Kidney glomerular epithelial cell (primary cell): ENCODE measurements at places on chromosomes 2 and 18.

- no peak for DNase-seq
Observed at GRCh38 chr18:4126939-4127338, 328.2 kb downstream of the DLGAP1 start.

DNA sequence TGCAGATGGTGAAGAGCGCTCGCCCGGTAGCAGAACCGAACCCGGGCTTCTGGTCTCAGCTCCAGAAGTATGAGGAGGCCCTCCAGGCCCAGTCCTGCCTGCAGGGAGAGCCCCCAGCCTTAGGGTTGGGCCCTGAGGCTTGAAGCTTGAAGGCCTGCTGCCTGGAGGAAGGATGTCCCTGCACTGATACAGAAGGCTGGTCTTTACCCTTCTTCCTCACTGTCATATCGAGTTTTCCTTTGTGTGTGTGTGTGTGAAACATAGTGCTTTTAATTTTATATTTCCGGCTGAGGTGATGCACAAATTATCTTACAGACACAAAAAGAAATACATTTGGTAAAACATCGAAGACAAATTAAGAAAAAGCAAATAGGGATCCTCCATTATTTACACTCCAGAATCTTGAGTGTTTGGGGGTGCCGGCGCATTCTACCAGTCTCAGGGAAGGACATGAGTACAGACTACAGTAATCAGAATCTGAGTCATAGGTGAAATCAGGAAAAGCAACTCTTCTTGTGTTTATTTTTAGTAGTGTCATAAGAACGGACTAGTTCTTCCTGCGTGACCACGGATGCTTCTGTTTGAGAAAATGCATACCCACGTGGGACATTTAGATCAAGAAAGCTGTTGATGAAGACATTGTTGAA, 1.3 kb downstream of the DUSP28 start:
- DNase-seq, result peak; percentile 51

GRCh38 chr2:159118115-159118858, 149.8 kb downstream of the TANC1 start:
- DNase-seq, result peak; percentile 77

DNA sequence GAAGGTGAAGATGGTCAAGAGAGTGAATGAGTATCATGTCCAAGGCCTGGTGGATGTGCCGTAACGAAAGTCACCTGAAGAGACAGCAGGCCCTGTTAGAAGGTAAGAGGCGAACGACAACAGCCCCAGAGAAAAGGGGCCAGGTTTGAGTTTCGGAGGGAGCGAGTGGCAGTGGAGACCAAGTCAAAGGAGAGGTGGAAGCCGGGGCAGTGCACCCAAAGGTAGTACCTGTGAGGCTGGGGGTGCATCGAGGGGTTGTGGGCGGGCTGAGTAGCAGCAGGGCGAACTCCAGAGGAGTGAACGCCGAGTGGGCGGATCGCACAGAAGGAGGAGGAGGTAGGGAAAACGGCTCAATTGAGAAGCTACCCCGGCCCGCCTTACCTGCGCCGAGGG, 358 bp downstream of the USP37 start:
- no peak for DNase-seq

GRCh38 chr2:208269091-208269490, 3.0 kb downstream of the PIKFYVE start:
- DNase-seq, result no peak

DNA sequence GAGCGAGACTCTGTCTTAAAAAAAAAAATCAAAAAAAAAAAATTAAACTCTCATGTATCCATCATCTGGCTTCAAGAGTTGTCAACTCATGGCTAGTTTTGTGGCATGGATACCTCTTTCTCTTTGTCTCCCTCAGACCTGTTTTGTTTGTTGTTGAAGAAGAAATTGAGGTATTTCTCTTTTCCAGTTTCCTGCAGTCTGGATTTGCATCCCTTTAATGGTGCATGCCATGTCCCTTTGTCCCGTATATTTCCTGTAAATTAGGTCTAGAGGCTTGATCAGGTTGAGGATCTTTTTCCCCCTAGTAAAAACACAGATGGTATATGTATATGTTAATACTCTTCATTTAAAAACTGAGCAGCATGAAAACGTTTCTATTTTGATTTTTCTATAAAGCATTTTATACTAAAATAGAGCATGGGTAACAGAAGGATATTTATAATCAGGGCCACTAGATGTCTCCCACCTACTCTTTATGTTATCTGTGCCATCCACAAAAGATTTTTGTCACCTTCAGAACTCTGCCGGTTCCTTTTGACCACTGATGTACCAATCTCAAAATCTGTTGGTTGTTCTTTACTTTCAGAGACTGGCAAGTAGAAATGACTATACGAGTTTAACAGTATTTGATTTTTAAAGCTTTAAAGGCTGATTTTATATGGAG, 80.1 kb downstream of the GALNT1 start:
- DNase-seq, result no peak

GRCh38 chr2:152297715-152298114, 37.3 kb upstream of the FMNL2 start:
- DNase-seq, result no peak

- no peak for DNase-seq
Observed at GRCh38 chr2:210862283-210863065, 306.1 kb downstream of the CPS1 start.

DNA sequence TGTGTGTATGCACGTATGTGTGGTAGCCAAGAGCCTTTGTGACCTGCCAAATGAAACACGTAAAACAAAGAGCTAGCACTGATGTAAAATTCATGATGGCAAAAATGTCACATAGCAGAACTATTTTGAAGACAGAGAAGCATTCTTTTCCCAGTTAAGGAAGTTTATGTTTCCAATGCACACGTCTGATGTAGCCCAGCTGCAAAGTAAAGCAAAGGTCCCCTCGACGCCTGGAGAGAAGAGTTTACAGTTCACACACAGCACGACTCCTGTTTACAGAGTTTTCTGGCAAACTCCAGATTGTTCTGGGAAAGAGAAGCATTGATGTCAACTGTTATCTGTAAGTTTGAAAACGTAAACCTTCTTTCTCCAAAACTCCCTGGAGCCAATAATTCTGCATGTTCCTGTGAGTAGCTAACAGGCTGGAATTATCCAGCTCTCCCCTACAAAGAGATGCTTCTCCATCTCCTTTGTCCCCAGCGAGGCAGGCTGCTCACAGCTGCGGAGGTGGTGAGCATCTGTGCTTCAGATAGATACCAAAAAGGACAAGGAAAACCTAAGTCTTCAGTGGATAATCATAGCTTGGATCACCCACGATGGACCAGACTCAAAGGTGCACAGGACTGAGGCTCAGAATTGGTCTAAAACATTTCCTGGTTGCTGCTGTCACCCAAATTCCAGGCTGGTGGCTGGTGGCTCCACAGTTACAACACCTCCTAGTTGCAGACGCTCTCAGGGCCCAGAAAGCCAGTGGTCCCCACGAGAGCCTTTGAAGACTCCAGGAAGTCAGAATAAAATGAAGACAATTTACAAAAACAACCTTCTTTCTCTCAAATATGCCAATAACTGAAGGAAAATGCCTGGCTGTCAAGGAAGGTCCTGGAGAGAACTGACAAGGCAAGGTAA, 87.4 kb downstream of the COL6A3 start:
- DNase-seq, result no peak

DNA sequence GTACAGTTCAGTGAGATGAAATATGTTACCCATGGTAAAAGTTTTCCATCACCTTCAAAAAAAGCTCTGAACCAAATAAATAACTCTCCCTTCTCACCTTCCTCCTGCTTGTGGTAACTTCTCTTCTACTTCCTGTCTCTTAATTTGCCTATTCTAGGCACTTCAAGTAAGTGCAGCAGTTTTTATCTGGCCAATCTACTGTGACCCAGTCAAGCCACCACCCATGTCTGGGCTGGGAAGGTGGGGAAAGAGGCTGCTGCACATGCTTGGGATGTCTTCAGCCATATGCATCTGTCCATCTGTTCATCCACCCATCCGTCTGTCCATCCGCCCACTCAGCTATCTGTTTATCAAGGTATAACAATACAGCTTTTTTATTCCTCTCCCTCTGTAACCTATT, 31.6 kb downstream of the ZNF532 start:
- no peak for DNase-seq

- no peak for DNase-seq
Observed at GRCh38 chr2:24189551-24189950, 14.7 kb downstream of the FAM228A start.

- no peak for DNase-seq
Observed at GRCh38 chr2:143954186-143954585, 565.7 kb downstream of the ZEB2 start.

DNA sequence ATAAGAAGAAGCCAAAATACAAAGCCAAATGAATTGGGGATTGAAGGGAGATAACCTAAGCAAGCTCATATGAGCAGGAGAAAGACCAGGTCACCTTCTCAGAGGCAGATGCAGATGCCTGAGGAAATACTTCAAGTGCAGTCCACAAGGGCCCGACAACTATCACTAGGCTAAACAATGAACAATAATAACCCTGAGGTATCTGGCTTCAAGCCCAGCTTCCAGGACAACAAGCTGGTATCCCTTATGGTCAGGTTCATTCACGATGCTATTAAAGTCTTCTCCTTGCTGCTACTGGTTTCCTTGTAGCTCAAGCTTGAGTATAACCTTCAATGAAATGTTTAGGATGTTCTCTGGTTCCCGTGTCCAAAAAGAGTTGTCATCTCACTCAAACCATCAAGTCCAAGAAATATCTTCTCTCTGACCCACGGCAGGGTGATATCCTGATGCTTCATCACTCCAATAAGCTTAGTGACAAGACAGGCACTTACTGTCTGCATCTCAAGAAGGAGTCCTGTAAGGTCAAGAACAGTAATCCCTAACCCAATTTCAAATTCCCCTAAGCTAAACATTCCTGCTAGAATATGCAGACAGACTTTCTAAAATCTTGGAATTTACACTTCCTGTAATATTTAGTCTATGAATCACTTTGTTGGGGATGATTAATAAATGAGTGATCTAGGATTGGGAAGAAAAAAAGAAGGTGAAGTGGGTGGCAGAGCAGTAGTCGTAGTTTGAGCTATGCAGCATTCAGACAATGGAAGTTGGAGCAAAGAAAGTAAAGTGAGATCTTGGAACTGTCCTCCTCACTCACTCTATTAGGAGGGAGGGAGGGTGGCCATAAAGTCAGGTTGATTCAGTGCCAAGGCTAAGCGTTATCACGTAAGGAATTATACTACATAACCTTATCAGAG, 33.1 kb downstream of the CHN1 start:
- peak; percentile 86 for DNase-seq

DNA sequence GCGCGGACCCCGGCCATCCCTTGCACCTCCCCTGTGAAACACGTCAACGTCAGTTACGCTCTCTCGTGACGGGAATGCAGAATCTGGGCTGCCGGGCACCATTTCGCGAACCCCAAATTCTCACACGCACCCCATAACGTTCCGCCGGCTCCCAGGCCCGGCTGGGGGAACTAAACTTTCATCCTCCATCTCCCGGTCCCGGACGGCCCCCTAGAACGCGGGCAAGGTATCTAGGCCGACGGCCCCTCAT, 544 bp downstream of the DNAJC27 start:
- no peak for DNase-seq

DNA sequence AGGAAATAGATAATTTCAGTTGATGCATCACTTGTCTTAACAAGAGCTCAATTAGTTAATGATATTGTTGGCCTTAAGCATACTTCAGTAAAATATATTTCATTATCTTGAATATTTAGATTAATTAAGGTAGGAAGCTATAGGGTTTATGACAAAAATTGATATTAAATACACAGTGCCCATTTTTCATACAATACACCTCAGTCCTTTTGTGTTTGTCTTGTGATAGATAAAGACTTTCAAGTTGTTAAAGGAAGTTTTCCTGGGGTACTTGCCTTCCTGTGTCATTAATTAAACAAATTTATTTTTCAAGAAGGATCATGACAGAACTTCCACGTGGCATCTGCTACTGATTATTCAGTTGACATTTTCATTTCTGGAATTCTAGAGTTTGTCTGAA, 420.5 kb downstream of the MTX2 start:
- no peak for DNase-seq

GRCh38 chr2:143158551-143159485, 29.6 kb downstream of the ARHGAP15 start:
- DNase-seq, result no peak

DNA sequence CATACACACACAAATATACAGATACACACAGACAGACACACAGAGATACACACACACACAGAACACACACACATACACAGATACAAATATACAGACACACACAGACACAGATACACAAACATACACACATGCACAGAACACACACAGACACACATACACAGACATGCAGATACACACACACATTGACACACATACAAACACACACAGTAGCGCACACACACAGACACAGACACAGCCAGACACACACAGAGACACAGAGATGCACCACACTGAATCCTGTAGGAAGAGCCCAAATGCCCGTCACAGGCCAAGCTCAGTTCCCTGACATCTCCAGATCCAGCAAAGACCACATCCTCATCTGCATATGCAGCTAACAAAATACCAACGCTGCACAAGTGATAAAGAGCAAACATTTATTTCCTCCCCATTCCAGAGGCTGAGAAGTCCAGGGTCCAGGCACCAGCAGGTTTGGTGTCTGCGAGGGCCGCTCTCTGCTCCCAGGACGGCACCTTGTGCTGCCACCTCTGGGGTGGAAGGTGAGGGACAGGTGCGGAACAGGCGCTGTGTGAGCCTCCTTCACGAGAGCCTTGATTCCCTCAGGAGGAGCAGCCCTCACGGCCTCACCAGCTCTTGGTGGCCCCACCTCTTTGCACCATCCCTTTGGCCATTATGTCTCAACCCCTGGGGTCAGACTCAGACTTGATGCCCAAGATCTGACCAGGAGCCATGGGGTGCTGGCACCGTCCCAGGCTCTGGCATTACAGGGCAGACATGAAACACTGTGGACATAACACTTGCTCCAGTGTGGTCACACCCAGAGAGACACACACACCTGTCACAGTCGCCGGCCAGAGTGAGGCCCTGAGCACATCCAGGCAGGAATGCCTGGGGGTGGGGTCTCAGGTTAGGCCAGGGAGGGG, 108.7 kb downstream of the NDUFA10 start:
- DNase-seq, result no peak

DNA sequence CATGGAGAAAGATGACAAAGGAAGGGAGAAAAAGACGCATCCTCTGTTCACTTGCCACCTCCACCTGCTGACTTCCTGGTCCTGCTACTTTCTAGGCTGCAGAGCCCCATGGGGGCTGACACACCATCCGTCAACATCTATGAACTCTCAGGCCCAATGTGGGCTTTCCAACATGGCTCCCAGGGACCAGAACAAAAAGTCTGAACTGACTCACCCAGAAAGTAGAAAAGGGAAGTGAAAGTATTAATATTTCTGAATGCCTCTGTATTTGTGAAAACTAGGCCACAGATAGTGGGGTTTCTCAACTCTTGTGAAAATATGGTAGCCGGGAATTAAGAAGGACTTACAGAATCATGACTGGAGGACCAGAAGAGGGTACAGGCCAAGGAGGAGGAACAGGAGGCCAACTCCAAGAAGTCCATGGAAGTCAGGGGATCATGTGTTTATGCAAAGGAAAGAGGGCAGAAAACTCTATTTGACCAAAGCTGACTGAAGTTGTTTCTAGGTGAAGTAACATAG, 123.1 kb upstream of the CAB39 start:
- no peak for DNase-seq

DNA sequence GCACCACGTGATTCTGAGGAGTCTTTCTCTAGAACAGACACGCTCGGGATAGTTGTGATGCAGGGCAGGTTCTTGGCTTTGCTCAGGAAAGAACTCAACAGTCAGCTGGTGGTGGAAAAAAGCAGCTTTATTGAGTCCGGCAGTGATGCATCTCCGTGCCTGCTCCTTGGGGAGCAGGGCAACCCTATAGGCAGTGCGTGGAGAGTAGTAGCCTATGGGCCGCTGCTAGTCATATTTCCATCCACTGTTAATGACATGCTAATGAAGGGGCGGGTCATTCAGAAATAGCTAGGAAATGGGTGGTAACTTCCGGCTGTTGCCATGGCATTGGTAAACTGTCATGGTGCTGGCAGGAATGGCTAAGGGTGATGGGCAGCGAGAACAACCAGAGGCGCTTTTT, 11.6 kb upstream of the ACKR3 start:
- DNase-seq, result no peak
